Uterine smooth muscle cell (primary cell): ENCODE measurements at places on chromosomes 13 and 19. TPM values are rescaled to one million over a fixed set of nuclear protein-coding genes. Genes with fewer than 3 reads are reported as not detected.

Gene PSG3
- not detected in 2 replicates for total RNA-seq

Gene TMIGD2
- total RNA-seq, result not detected in 2 replicates

Gene NOSIP
- 58.2 and 78.7 TPM in 2 replicates for total RNA-seq

Gene MARK4
- total RNA-seq, result 8.1 and 9.9 TPM in 2 replicates

Gene ZNF700
- 11.3 and 11.5 TPM in 2 replicates for total RNA-seq

Gene GRIN3B
- 0.50 TPM in 1 of 2 replicates, not detected in the other for total RNA-seq

Gene FFAR1
- total RNA-seq, result not detected in 2 replicates

Gene ZNF793
- 0.89 and 1.4 TPM in 2 replicates for total RNA-seq

Gene JAK3
- total RNA-seq, result 0.55 and 1.5 TPM in 2 replicates

Gene IGLON5
- total RNA-seq, result not detected in 2 replicates

Gene IQCN
- total RNA-seq, result 0.44 and 0.50 TPM in 2 replicates

Gene CEACAM8
- not detected in 2 replicates for total RNA-seq

Gene ZNF418
- 6.5 and 8.4 TPM in 2 replicates for total RNA-seq

Gene SKA3
- 9.7 and 10.1 TPM in 2 replicates for total RNA-seq

Gene NLRP4
- not detected in 2 replicates for total RNA-seq

Gene ZNF776
- 9.7 and 11.2 TPM in 2 replicates for total RNA-seq

Gene ZNF665
- total RNA-seq, result 4.4 and 4.6 TPM in 2 replicates

Gene ZNF470
- 3.5 and 4.9 TPM in 2 replicates for total RNA-seq

Gene NKPD1
- total RNA-seq, result 0.12 and 0.44 TPM in 2 replicates
